CMK (cell line): ENCODE measurements at places on chromosomes 6 and 20.

DNA sequence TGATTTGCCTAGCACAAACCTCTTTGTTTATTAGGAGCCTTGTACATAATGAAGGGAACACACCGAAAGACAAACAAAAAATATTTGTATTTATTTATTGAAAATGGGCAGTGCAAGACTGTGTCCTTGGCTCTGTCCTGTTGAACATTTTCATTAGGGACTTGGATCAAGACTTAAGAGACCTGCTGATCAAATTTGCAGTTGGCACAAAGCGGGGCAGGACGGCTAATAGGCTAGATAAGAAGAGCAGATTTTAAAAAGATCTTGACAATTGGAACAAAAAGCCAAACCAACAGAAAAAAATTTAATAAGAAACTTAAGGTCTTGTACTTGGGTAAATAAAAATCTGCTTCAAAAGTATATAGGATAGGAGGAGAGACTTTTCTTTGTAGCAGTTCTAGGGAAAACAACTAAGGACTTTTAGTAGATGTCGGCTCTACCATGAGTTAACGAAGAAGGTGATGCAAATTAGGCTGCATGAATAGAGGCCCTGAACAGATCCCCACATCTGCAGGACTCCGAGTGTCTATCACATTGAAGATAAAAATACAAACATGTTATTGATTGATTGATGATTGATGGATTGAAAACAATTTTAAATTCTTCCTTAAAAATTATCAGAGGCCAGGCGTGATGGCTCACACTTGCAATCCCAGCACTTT is 124.1 kb upstream of the SPACA1 start:
- DNase-seq: no peak

- DNase-seq: no peak
These were observed 212.7 kb downstream of the PACRG start for GRCh38 chr6:162940426-162940825.

DNA sequence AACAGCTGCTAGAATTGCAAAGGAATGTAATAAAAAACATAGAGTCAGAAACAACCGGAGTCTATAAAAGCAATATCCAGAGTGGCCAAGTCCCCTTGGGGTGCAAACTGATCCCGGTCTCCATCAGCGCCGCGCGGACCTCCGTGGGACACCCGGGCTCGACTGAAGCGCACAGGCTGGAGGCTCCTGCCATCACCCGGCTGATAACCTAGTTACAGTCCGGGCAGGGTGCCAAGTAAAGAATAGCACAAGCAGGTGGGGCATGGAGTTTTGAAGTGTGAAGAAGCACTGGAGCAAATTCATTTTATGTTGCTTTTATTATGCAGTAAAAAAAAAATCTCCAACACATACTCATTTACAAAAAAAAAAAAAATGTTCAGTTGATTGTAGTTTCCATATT is 205.1 kb upstream of the GMDS start:
- no peak for DNase-seq

GRCh38 chr6:26016963-26017631 is 54.5 kb downstream of the TRIM38 start:
- DNase-seq: no peak

- DNase-seq: no peak
These were observed 59.3 kb upstream of the SPTLC3 start for GRCh38 chr20:12949429-12949980.

DNA sequence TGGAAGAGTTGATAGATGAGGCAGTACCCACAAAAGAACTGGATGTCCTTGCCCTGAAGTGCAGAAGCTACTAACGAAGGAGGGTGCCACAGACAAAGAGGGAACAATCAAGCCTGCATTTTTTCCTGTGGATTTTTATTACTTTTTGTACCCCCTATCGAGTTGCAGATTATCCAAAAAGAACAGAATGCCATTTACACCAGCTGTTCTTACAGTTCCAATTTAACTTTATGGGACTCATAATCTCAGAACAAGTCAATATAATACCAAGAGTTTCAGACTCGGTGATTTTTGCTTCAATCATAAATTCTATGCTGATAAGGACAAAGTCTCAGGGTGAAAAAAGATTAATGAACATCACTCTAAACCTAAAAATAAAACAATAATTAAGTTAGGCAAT is 4.0 kb upstream of the CNKSR3 start:
- no peak for DNase-seq

DNA sequence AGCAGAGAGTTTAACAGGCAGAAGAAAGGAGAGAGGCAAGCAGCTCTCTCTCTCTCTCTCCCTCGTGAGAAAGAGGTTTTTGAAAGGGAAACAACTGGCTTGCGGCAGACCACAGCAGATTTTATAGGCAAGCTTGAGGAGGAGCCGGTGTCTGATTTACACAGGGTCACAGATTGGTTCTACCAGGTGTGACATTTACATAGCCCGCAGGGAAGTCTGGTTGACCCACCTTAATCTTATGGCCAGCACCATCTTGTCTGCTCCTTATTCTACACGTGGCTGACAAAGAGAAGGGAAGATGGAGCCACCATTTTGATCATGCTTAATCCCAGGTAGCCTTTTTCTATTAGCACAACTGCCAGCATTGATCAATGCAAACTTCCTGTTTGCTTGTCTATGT is 65.4 kb downstream of the OR2J2 start:
- DNase-seq: no peak

- DNase-seq: no peak
These were observed 190.8 kb downstream of the EPM2A start for GRCh38 chr6:145544514-145544913.

- no peak for DNase-seq
These were observed 35.4 kb upstream of the RCAN2 start for GRCh38 chr6:46526607-46527006.
